ENCODE measurements at places on chromosomes 5 and 9.

- DNase-seq, result no peak
Observed at GRCh38 chr5:144141585-144141984, 28.9 kb downstream of the YIPF5 start.

DNA sequence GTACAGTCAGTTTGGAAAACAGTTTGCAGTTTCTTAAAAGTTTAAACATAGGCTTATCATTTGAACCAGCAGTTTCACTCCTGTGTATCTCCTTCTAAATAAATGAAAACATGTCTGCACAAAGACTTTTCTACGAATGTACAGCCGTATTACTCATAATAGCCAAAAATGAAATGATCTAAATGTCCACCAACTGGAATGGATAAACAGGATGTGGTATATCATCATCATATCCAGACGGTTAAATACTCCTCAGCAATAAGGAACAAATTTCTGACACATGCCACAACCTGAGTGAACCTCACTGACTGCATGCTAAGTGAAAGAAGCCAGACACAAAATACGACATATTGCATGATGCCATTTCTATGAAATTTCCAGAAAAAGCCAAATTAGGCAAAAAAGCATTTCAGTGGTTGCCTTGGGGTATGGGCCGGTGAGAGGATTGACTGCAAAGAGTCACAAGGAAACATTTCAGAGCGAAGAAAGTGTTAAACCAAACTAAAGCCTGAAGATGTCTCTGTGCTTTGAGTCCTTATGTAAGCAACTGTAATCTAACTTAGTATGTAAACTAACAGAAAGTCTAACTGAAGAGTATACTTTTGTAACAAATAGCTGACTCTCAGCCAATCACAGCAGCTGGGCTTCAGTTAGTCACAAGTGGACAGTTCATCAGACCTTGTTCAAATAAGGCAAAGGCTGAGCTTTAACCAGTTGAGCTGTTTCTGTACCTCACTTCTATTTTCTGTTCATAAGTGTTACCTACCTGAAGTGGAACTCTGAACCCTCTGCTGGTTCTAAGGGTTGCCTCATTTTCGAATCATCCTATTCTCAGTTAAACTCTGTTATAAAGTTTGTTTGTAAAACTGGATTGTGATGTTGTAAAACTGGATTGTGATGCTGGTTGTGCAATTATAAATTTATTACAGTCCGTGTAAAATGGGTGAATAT is 65.2 kb downstream of the TRIO start:
- no peak for DNase-seq

GRCh38 chr9:106526716-106527204 is 336.2 kb upstream of the ZNF462 start:
- no peak for DNase-seq

DNA sequence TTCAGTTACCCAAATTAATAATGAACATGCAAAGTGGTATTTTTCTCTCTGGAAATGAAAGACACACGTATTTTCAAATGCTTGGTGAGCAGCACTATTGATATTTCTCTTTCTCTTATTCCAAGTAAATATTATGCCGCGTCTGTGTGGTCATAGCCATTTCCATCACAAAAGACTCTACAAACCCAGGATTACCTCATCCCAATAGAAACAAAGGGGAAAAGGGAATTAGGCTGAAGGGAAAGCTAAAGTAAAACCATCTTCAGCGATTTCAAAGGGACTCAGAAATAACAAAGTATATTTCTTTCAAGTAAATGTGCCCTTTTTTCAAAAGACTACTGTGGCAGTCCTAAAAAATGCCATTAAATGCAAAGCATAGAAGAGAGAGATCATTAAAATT is 62.0 kb upstream of the FST start:
- no peak for DNase-seq

DNA sequence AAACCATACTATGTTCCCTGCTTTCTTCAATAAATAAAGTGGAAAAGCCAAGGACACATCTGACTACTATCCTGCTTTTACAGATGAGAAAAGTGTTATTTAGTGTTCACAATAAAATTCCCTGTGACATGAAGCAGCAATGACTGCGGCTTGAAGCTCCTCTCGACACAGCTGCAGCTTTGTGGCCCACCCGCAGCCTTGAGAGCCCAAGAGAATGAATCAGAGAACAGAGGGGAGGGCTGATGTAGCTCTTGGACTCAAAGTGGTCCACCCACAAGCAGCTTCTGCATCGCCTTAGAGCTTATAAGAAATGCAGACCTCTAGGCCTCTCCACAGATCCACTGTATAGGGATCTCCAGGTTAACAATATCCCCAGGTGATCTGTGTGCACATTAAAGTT is 181.3 kb upstream of the GNA14 start:
- DNase-seq, result no peak

GRCh38 chr9:106980551-106981101 is 117.7 kb downstream of the ZNF462 start:
- DNase-seq, result no peak

DNA sequence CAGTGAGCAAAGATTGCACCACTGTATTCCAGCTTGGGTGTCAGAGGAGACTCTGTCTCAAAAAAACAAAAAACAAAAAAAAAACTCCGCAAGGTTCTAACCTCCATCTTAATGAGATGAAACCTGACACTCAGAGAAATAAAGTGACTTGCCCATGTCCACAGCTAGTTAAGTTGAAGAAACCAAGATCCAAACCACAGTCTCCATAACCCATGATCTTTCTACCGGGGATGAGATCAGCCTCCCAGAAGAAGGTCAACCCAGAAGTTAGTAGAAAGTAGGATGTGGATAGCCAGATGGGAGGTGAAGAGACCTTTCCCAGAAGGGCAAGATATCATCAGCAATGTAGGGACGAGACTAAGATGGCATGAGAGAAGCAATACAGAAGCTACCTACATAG is 140.4 kb upstream of the ADRA1B start:
- no peak for DNase-seq

DNA sequence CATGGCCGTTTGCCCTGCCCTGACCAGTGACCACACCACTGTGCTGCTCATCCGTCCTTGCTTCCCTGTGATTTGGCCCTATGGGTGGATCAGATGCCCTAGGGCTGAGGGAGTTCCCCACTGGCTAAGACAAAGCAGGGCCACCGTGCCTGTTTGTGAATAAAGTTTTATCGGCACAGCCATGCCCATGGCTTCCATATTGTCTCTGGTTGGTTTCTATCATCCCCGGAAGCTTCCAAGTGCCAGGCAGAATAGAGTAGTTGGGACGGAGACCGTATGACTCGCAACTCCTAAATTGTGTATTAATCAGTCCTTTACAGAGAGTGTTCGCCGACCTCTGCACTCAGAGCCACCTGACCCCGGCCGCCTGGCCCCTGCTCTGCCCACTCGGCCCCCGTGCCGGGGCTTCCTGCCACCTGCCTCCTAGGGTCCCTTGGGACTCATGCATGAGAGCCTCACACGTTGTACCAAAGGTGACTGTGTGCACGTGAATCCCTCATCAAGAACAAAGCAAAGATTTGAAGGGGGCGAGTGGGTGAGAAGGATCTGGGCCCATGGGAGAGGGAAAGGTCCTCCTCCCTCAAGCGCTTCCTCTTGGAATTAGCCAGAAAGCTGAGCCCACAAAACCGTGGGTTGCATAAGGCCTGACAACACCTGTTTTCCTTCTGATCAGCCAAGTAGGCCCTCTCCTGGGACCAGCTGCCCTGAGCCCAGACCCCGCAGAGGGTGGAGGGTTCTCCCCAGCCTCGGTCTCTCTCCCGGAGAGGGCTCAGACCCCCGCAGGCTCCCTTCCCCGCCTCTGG is 11.7 kb upstream of the FCN2 start:
- no peak for DNase-seq

DNA sequence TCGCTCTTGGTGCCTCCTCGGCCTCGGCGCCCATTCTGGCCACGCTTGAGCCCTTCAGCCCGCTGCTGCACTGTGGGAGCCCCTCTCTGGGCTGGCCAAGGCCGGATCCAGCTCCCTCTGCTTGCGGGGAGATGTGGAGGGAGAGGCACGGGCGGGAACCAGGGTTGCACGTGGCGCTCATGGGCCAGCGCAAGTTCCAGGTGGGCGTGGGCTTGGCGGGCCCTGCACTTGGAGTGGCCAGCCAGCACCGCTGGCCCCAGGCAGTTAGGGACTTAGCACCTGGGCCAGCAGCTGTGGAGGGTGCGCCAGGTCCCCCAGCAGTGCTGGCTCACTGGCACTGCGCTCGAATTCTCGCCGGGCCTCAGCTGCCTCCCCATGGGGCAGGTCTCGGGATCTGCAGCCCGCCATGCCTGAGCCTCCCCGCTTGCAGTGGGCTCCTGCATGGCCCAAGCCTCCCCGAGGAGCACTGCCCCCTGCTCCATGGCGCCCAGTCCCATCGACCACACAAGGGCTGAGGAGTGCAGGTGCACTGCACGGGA is 106.4 kb downstream of the SMC2 start:
- no peak for DNase-seq

- DNase-seq, result no peak
Observed at GRCh38 chr9:131008563-131008908, 438 bp upstream of the LAMC3 start.

Measured in stimulated activated naive CD4-positive, alpha-beta T cell treated with Interleukin-2 at 50 U/mL for 16 hours (primary cell).